ENCODE measurements at places on chromosomes 3 and 15.

DNA sequence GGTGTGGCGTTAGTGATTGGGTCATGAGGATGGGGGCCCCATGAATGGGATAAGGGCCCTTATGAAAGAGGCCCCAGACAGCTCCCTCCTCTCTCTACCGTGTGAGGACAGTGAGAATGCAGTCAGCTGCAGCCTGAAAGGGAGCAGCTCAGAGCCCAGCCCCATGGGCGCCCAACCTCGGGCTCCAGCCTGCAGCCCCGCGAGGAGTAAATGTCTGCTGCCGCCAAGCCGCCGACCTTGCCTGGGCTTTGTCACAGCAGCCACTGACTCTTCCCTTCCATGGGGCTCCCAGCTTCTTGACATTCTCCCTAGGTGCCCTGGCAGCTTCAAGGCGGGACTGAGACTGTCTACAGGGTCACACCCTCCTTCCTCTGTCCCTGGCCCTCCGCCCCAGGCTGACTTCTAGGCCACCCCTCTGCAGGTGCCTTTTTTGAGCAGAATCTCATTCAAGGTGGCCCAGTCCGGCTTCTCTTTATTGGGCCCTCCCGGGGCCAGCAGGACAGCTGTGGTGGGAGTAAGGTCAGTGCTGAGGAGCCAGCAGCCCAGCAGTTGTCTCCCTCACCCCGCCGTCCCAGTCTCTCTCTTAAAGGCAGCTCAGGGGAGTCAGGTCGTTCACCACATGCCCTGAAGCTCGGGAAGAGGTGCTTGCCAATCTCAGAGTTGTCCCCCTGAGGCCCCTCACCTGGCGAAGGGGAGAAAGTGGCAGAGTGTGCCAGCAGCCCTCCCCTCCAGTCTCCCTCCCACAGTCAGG, 18.7 kb upstream of the PRR20G start:
- no peak for DNase-seq

GRCh38 chr3:37114251-37115145, 59.9 kb downstream of the LRRFIP2 start:
- DNase-seq, result no peak

DNA sequence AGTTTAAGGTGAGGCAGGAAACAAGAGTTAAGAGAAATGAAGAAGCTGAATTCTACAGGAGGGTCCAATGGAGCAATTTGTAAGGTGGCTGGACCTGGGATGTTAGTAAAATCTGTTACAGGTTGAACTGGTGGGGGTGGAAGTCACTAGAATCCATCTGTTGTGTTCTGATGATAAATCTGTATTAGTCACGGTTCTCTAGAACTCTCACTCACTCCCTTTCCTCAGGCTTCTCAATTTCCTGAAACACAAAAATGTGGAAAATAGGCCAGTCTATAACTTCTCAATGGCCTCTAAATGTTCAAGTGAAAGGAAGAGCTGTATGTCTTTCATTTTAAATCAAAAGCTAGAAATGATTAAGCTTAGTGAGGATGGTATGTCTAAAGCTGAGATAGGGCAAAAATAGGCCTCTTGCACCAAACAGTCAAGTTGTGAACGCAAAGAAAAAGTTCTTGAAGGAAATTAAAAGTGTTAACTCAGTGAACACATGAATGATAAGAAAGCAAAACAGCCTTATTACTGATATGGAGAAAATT, 180.2 kb upstream of the CBLB start:
- DNase-seq, result no peak

- peak; percentile 12 for DNase-seq
Observed at GRCh38 chr3:42712688-42713372, 10.2 kb upstream of the HHATL start.

DNA sequence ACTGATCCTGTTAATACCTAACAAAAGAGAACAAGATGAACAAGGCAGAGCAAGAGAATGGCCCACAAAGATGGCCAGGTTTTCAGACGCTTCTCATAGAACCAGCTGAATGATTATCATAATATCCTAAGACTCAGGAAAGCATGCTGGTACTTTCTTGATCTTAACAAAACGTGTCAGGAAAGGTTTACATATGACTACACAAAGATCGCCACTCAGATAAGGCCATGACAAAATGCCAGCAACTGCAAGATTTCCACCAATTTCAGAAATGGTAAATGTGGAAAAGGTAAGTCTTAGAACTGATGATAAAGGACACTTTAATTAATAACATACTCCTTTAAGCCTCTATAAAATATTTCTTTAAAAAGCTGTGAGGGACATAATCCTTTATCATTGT, 108.8 kb downstream of the DLG1 start:
- no peak for DNase-seq

- DNase-seq, result no peak
Observed at GRCh38 chr3:120678331-120678947, 3.6 kb downstream of the HGD start.

GRCh38 chr3:185402561-185402960, 39.6 kb downstream of the MAP3K13 start:
- DNase-seq, result no peak

DNA sequence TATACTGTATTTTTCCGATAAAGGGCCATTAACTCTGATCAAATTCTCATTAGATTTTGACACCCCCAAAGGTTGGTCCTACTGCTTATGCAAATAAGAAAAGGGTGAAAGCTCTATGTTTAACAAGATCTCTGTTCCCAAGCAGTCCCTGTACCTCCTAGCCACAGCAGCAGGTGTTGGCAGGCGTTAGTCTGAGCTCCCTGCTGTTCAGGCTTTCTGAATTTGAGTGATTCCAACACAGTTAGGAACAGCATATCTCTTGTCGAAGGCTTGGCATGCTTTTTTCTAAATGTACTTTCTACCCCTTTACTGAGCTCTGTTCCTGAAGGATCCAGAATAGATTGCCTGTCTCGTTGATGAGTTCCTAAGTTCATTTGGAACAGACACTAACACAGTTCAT, 42.3 kb downstream of the MITF start:
- DNase-seq, result no peak

- peak; percentile 67 for DNase-seq
Observed at GRCh38 chr3:71582036-71582611, 1.4 kb downstream of the FOXP1 start.

- DNase-seq, result peak; percentile 78
Observed at GRCh38 chr15:92082006-92082843, 228.7 kb downstream of the SLCO3A1 start.

- DNase-seq, result no peak
Observed at GRCh38 chr3:189053322-189053721, 118.4 kb upstream of the TPRG1 start.

DNA sequence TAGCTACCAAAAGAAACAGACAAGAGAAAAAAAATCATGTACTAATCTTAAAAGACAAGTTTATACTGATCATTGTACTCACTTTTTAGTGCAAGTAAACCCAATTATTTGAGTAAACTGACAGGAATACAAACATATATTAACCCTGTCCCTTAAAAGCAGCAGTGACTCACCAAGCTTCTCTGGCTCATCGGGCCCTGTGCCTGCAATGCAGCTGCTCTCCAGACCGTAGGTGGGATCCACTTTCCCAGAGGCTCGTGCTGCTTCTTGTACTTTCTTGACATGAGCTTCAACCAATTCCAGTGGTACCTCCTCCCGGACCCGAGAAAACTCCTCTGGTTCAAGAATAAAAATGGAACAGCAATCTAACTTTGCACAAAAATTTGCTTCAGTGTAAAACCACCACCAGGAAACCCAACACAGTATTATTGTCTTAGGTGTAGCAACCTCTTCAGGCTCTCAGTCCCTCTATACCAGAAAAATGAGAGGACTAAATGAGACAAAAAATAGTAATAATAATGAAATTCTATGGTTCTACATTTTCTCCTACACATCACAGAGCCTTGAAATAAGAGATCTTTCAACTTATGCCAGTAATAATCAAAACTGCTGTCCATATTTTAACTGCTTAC, 82.6 kb upstream of the CSPG5 start:
- DNase-seq, result no peak

Data from stimulated activated CD8-positive, alpha-beta memory T cell treated with anti-CD3 and anti-CD28 coated beads, Interleukin-4, amount 100 ng/mL, for 48 hours (primary cell).